GM04504 (cell line): ENCODE measurements at places on chromosomes 1 and 21.

GRCh38 chr1:92817986-92818764 lies 13.7 kb upstream of the RPL5 start:
- no peak for DNase-seq

DNA sequence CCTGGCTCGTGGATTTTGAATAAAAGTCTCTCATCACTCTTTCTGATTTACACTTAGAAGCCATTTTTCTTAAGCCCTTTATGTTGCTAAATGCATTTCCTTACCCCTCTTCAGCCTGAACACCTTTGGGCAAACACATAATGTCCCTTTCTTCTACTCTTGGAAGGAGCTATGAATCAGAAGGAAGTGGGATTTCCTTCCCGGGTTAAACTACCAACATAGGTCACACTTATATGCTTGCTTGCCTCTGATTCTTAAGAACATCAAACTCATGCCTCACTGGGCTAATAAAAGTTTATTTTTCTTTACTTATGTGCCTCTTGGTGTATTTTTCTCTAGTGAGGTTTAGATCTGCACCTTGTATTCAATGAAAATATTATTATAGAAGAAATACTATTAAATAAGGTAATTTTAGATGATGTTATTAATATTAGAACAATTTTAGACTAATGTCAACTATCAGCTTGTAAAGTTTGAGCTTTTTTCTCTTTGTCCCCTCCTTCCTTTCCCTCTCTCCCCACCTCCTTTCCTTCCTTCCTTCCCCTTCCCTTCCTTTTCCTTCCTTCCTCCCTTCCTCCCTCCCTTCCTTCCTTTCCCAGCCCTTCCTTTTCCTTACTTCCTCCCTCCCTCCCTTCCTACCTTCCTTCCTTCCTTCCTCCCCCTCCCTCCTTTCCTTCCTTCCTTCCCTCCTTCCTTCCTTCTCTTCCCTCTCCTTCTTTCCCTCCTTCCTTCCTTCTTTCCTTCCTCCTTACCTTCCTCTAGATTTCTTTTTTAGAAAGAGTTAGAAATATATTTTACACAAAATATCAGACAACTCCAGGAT lies 66.5 kb upstream of the KCNJ6 start:
- no peak for DNase-seq

DNA sequence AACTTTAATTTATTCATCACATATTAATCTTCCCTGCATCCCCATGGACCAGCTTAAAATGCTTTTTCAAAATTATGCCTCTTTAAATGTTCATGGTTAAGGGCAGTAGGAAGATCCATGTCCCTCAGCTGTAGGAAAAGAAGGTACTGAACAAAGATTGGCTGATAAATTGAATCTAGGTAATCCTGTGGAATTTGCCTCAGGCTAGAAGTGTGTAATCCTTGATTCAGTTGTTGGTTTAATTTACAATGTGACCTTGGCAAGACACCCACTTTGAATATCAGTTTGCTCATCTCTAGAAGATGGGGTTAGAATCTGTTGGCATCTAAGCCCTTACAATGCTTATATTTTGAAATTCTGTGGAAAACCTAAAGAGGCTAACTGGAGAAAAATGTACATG lies 6.1 kb downstream of the TTC4 start:
- no peak for DNase-seq

DNA sequence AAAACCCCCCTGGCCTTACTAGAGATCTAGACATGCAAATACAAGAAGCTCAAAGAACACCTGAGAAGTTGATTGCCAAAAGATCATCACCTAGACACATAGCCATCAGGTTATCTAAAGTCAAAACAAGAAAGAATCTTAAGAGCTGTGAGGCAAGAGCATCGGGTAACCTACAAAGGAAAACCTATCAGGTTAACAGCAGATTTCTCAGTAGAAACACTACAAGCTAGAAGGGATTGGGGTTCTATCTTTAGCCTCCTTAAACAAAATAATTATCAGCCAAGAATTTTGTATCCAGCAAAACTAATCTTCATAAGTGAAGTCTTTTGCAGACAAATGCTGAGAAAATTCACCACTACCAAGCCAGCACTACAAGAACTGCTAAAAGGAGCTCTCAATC lies 12.2 kb upstream of the SPRR2F start:
- no peak for DNase-seq
